WTC11 (cell line): ENCODE measurements at places on chromosomes 3 and 15. TPM values are rescaled to one million over a fixed set of nuclear protein-coding genes. Genes with fewer than 3 reads are reported as not detected.

- H3K27ac ChIP-seq: no peak overlapping the region
- DNase-seq: no peak
- no peak overlapping the region for H3K4me3 ChIP-seq
- peaks cover 68% of the 10 kb centered on the region for H3K36me3 ChIP-seq
- H3K4me1 ChIP-seq: peaks cover 39% of the 10 kb centered on the region
Measured at GRCh38 chr3:54649551-54649950, 278.3 kb downstream of the LRTM1 start.

DNA sequence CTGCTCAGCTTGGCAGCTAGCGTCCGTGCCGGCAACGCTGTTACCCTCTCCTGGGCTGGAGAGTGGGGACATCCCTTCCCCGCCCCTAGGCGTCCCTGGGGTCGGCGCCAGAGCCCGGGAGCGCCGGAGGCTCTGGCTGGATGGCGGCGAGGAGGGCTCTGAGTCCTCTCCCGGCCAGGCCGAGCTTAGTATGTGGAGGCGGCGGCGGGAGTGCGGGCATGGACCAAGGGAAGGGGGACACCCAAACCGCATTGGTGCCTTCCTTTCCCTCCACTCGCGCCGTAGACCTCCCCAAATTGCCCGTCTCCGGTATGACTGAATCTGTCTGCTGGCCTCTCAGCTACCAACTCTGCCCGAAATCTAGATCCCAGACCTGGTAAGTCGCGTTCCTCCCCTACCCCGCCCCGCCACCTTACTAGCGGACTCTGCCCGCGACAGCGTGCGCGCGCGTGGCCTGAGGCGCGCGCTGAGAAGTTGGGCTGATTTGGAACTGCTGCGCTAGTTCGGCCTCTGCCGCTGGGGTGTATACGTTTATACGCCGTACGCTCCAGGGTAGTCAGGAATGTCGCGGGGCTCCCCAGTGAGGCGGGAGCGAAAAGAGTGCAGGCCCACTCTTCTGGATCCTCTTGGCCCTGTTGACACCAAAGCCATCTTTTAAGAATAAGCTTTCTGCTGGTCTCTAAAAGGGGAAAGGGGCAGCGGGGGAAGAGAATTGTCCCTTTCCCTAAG, 12.2 kb downstream of the ZIC1 start:
- peak; percentile 72 for DNase-seq
- no peak overlapping the region for H3K27ac ChIP-seq
- H3K36me3 ChIP-seq: no peaks in the 10 kb centered on the region

DNA sequence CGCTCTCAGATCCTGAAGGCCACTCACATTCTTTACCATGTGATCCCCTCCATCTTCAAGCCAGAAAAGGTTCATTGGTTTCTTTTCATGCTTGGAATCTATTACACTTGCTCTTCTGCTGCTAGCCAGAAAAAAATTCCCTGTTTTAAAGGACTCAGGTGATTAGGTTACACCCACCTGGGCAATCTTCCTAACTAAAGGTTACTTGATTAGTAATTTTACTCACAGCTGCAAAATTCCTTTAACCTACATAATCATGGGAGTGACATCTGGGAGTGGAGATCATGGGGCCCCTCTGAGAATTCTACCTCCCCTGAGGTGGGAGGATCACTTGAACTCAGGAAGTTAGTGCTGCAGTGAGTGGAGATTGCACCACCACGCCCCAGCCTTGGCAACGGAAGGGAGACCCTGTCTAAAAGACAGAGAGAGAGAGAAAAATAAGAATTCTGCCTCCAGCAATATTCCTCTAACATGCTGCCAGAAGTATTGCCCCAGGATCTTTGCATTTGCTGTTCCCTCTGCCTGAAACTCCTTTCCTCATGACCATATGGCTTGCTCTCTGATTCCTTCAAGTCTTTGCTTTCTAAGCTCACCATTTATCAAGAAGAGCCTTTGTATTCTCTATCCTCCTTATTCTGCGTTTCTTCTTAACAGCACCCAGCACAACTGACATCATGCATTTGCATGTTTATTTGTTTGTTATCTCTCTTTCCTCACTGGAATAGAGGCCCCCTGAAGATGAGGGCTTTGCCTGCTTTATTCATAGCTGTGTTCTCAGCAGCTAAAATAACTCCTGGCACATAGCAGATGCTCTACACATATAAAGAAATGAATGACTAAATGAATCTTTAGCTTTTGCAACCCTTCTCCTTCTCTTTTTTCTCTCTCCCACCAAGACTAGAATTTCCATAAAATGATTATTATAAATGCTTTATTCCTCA, 68.2 kb downstream of the EDEM1 start:
- no peaks in the 10 kb centered on the region for H3K36me3 ChIP-seq
- H3K27ac ChIP-seq: no peak overlapping the region
- no peak overlapping the region for H3K4me3 ChIP-seq
- H3K27me3 ChIP-seq: peaks cover 7% of the 10 kb centered on the region; the same call in 1 of the 2 replicates

Gene CLK3
- 45.2 to 48.1 TPM (median 46.3 TPM) in 3 replicates for total RNA-seq
